ENCODE measurements at places on chromosomes 11 and 22.

- no peak for DNase-seq
Observed at GRCh38 chr11:5507177-5507932, 2.4 kb downstream of the UBQLN3 start.

GRCh38 chr11:68061508-68061907, 22.7 kb downstream of the TCIRG1 start:
- no peak for DNase-seq

DNA sequence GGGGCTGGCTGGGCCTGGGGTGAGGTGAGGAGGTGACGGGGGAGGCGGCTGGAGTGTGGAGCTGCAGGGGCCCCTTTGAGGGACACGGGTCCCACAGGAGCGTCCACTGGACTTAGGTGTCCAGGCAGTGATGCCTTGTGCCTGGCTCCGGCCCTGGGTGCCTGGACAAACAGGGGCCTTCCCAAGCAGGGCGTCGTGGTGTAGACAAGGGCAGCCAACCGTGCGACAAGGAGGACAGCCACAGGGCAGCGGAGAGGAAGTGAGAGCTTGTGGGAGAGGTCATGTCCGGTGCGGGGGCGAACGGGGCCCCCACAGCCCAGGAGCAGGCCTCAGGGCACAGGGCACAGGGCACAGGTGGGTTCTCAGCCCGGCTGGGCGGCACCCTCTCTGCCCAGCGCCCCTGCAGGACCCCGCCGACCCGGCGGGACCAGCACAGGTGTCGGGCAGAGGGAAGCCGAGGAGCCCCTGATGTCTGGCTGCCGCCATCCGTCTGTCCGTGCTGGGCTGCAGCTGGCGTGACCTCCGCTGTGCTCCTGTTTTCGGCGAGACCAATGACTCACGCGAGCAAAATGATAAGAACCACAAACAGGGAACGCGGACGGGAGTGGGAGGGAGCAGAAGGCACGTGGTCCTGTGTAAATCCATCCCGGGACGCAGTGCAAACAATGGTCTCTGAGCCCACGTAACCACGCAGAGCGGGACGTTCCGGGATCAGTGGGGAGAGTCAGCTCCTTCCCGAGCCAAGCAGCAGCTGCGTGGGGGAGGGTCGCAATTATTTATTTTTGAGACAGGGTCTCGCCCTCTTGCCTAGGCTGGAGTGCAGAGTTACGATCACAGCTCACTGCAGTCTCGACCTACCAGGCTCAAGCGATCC, 49.1 kb upstream of the A4GALT start:
- no peak for DNase-seq

DNA sequence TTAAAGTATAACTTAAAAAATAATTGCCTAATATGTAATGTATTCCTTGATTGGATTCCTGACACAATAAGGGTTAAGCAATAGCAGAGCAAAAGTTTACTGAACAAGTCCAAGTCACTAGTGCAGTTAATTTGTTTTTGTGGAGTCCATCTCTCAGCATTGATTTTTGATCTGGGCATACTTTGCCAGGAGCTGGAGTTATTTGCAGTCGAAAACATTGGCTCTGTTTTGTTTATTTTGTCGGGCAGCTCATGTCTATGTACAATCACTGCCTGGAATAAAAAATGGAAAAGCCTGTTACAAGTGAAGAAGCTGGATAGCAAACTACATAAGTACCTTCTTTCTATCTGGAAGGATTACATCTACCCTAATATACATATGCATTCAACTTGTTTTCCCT, 625.2 kb downstream of the CNTN5 start:
- DNase-seq, result no peak

DNA sequence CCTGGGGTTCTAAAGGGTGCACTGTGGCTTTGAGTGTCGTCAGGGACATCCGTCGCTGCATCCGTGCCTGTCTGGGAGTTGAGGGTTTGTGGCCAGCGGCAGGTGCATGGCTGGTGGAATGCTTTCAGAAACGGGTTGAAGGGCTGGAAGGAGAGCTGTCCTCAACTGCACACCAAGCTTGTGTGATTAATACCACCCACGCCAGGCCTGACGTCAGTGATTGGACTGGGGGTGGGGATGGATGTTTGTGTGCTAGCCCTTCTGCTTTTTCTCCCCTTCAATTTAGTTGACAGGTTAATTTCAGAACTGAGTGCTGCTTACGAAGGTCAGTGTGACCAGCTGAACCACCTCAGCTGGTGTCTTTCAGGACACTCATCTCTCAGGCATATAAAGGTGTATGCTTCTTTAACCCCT, 3.2 kb upstream of the GAB2 start:
- DNase-seq, result no peak

DNA sequence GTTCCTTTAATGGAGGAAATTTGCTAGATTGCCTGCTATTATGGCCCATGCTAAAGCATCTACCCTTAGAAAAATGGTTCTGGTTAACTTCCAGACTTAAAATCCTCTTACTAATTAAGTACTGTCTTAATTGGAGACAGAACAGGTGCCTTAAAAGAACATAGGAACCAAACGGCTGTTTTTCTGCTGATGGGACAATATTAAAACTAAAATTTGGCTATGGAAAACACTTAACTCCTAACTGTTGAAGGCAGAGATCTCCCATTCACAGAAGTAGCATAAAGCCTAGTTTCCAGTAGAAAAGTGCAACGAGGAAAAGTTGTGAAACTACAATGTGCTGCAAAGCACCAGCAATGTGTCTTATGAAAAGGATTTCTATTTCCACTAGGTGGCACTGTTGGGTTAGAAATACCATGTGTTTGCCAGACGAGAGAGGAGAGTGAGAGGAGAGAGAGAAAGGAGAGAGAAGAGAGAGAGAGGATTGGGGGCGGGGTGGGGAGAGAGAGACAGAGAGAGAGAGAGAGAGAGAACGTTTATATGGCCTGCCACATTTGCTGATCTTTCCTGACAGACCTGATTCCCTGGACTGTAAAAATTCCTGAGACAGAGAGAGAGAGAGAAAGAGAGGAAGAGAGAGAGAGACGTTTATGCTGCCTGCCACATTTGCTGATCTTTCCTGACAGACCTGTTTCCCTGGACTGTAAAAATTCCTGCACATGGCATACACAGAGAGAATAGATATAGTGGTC, 51.5 kb downstream of the FAM181B start:
- DNase-seq, result no peak

DNA sequence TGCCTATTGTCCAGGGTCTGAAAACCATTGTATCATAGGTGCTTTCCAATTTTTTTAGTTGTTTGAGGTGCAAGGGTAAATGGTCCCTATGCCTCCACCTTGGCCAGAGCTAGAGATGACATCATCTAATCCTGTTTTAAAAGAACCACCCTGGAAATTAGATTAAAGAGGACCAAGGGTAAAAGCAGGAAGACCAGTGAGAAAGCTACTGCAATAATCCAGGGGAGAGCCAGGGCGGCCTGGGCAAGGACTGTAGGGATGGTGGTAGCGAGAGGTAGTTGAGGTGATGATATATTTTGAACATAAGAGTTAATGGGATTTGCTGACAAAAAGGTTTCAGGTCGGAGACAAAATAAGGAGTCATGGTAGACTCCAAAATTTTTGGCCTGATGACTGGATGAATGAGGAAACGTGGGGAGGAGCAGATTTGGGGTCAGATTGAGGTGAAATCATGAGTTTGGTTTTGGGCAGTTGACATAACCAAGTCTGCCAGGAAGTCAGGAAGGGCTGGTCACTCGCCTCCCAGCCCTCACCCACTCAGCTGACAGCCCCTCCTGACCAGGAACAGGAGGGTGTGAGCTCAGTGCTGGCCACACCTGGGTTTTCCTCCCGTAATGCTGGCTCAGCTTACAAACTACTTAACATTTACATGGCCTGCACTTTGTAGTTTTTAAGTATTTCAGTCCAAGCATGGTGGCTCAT, 23.0 kb downstream of the SCN4B start:
- no peak for DNase-seq

- no peak for DNase-seq
Observed at GRCh38 chr22:47055073-47055355, 292.6 kb downstream of the TBC1D22A start.

GRCh38 chr11:15858881-15859280, 497.5 kb downstream of the SOX6 start:
- DNase-seq, result no peak

DNA sequence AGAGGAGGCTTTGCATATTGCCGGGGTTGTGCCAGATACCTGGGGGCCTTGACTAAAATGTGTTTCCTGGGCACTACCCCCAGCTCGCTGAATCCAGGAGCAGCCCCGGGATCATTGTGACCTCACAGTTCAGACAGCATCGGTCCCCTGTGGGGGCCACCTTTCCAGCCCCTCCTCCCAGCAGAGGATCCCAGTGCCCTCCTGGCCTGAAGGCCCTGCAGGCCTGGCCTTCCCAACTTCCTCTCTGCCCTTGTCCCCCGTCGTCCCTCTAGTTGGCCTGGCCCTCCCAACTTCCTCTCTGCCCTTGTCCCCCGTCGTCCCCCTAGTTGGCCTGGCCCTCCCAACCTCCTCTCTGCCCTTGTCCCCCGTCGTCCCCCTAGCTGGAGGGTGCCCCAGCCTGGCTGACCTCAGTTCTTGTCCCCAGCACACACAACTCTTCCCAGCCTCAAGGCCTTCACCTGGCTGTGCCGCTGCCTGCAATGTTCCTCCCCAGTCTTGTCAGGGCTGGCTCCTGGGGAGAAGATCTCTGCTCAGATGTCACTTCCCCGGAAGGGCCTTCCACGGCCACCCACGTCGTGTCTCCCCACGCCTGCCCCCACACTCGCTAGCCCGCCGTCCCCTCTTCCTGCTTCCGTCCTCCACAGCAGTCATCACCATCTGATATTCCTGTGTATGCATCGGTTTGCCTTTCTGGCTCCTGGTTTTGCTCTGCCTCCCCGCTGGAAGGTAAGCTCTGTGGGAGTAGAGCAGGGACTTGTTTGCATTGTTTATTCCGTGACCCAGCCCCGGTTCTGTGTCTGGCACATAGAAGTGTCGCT, 12.6 kb upstream of the ANO1 start:
- no peak for DNase-seq

DNA sequence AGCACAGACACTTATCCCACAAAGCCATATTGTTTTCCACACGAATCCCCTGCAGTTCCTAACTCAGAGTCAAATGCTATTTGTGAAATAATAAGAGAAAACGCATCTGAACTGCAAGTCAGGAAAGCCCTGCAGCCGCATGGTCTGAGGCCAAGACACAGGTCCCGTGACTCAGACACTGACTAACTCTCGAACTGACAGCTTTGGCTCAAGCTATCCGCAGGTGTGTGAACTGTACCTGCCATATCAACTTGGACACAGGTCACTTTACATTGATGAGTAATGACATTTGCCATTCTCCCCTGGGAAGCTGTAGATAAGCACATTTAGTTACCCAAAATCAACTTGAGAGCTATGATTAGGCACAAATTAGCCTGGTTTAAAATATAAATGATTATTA, 34.9 kb upstream of the NFRKB start:
- no peak for DNase-seq

All from left lung (tissue), 14 donors.